Tibial nerve (tissue), 4 donors: ENCODE measurements at places on chromosomes 7 and 10. TPM values are rescaled to one million over a fixed set of nuclear protein-coding genes. Genes with fewer than 3 reads are reported as not detected.

- H3K27ac ChIP-seq = peak overlapping the region; percentile 94
- H3K4me1 ChIP-seq = no peaks in the 10 kb centered on the region
- DNase-seq = peak; percentile 13
- no peaks in the 10 kb centered on the region for H3K27me3 ChIP-seq
- H3K4me3 ChIP-seq = peak overlapping the region; percentile 64
- no peaks in the 10 kb centered on the region for H3K36me3 ChIP-seq
Measured at GRCh38 chr7:79452495-79453265, 787 bp downstream of the MAGI2 start.

DNA sequence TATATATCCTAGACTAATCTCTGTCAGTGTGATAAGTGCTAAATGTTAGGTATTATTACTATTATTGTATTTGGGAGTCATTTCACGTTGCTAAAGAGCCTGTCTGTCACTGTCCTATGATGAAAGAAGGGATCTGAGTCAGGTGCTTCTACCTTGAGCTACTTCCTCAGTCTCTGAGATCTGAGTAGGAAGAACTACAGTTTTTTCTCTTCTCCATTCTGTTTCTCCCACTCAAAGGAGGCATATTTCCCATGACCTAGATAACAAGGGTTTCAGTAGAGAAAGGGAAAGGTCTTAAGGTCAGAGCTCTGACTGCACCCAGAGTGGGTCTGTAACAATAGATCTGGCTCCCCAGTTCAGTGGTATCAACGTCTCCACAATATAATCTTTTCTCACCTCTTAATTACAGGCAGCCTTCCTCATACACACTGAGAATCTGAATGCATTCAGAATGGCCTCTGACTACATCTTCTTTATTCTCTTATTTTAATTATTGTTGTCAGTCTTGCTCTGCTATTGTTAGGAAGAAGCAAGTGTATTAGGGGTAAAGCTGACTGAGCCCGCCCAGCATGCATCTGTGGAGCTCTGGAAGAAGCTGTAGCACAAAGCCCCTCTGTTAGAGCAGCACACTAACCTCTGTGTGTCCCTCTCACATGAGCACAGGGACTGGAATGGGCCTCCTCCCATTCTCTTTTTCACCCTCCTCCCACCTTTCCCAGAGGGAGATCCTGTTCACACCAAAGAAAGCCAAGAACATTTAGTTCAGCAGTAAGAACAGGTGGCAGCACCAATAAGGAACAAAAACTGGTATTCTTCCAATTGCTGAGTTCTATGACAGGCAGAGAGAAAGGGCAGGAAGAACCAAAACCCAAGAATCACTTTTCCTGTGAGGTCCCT lies 38.1 kb downstream of the USP54 start:
- peak; percentile 61 for DNase-seq
- H3K4me3 ChIP-seq = peak overlapping the region; percentile 8
- no peaks in the 10 kb centered on the region for H3K27me3 ChIP-seq
- no peaks in the 10 kb centered on the region for H3K36me3 ChIP-seq
- no peaks in the 10 kb centered on the region for H3K4me1 ChIP-seq
- H3K27ac ChIP-seq = peak overlapping the region; percentile 92

The PON3 gene
- 3.1 TPM for total RNA-seq

DNA sequence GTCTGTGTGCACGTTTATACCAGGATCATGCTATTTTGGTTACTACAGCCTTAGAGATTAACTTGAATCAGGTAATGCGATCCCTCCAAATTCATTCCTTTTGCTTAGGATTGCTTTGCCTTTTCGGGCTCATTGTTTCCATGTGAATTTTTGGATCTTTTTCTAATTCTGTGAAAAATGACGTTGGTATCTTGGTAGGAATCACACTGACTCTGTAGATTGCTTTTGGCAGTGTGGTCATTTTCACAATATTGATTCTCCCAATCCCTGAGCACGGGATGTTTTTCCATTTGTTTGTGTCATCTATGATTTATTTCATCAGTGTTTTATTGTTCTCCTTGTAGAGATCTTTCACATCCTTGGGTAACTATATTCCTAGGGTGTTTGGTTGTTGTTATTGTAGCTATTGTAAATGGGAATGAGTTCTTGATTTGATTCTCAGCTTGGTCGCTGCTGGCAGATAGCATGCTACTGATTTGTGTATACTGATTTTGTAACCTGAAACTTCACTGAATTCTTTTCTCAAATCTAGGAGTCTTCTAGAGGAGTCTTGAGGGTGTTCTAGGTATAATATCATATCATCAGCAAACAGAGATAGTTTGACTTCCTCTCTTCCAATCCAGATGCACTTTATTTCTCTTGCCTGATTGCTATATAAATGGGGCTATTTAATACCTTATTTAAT lies 18.2 kb downstream of the SNX8 start:
- no peak for DNase-seq
- no peak overlapping the region for H3K4me3 ChIP-seq
- H3K4me1 ChIP-seq = peaks cover 14% of the 10 kb centered on the region
- no peaks in the 10 kb centered on the region for H3K27me3 ChIP-seq

The DDC gene
- total RNA-seq = 0.66 TPM

- no peak overlapping the region for H3K4me3 ChIP-seq
- no peaks in the 10 kb centered on the region for H3K27me3 ChIP-seq
- no peak overlapping the region for H3K27ac ChIP-seq
- H3K4me1 ChIP-seq = no peaks in the 10 kb centered on the region
- DNase-seq = no peak
Measured at GRCh38 chr7:28005075-28005846, 175.3 kb downstream of the JAZF1 start.

The GATA3 gene
- not detected for total RNA-seq

DNA sequence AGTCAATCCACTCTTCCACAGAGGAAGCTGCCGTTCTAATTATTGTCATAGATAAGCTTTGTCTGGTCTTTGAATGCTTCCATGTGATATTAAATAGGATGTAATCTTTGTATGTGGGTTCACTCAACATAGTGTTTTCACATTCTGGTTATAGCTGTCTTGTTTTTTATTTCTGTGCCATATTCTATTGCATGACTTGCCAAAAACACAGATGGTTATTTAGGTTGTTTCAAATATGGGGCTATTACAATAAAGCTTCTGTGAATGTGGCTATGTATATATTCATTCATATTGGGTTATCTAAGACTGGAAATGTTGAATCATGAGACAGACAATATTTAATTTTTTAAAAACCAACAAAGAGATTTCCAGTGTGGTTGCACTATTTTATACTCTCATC lies 1109.3 kb upstream of the LRRTM3 start:
- H3K36me3 ChIP-seq = no peaks in the 10 kb centered on the region
- H3K4me1 ChIP-seq = no peaks in the 10 kb centered on the region
- DNase-seq = no peak
- H3K27ac ChIP-seq = no peak overlapping the region
- no peak overlapping the region for H3K4me3 ChIP-seq

- no peak overlapping the region for H3K27ac ChIP-seq
- H3K4me1 ChIP-seq = no peaks in the 10 kb centered on the region
- no peaks in the 10 kb centered on the region for H3K27me3 ChIP-seq
- no peak overlapping the region for H3K4me3 ChIP-seq
Measured at GRCh38 chr10:25457552-25457951, 282.8 kb downstream of the GPR158 start.

The KCNH2 gene
- total RNA-seq = 1.5 TPM

The LRRTM3 gene
- 0.42 TPM for total RNA-seq

DNA sequence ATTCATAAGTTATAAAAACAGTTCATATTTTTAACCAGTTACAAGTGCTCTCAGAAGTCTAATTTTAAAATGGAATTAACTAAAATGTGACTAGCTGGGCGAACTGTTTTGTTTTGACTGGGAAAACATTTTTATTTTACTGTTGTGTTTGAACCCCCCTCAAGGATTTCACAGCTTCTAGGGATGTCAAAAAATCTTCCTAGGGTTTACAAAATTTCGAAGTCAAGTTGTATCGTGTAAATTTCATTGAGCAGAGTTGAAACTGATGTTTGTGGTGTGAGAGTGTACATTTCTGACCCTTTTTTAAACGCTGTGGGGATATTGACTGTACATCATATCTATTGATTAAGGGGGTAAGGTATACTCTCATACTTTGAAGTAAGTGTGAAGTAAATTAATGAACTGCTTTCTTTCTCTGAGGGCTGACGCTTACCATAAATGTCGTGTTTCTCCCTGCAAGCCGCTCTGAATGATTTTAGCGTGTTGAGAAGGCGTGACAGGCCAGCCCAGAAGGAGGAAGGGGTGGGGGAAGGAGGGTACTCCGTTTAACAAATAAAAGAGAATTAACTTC lies 1.8 kb upstream of the SP8 start:
- H3K36me3 ChIP-seq = no peaks in the 10 kb centered on the region
- H3K4me1 ChIP-seq = peaks cover 22% of the 10 kb centered on the region
- H3K27ac ChIP-seq = no peak overlapping the region
